ENCODE measurements at places on chromosomes 2 and 18. TPM values are rescaled to one million over a fixed set of nuclear protein-coding genes. Genes with fewer than 3 reads are reported as not detected.

The FBXO36 gene
- 2.5 TPM for polyA plus RNA-seq

The PROC gene
- not detected for polyA plus RNA-seq

The ARHGAP25 gene
- polyA plus RNA-seq: 3.7 TPM

DNA sequence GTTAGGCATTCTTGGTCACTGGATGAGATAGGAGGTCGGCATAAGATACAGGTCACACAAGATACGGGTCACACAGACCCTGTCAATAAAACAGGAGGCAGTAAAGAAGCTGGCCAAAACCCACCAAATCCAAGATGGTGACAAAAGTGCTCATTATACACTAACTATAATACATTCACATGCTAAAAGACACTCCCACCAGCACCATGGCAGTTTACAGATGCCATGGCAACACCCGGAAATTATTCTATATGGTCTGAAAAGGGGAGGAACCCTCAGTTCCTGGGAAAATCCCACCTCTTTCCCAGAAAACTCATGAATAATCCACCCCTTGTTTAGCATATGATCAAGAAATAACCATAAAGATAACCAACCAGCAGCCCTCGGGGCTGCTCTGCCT is 56.0 kb upstream of the PTPRM start:
- no peak for DNase-seq

DNA sequence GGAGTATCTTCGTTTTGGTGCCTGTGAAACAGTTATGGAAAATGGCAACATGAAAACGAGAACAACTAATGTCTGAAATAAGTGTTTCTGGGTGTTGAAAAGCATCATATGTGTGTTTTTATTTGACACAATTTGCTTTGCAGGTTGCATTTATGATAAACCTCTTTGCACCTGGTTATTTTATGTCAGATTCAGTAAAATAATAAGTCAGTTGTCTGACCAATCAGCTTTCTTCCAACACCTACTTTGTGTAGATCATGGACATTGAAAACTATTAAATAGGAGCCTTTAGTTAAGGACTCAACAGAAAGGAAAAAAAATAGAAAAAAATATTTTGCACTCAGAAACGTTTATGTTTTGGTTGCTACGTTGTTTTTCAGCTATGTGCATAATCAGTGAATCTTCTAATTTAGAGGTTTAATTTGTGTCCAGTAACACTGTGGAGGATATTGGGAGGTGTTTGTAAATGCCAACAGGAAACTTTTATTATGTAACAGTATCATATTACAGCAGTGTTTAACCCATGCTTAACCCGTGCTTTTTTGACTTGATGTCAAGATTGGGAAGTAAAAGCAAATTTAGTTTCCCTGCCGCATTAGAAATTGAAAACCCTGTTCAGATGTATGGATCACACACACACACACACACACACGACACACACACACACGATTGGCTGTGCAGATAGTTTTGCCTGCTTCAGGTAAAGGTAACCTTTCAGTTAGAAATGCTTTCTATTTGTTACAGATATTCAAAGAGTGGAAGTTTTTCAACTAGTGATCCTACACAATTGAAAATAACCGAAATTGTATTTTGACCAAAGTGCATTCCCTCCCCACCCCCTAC is 2.6 kb downstream of the PKP4 start:
- DNase-seq: peak; percentile 29
